GM12865 (cell line): ENCODE measurements at places on chromosomes 16 and 17.
A peak's percentile ranks its signal among the peaks of the same experiment; 100 is the strongest.

GRCh38 chr17:50273654-50274040, 619 bp upstream of the TMEM92 start:
- DNase-seq = no peak

DNA sequence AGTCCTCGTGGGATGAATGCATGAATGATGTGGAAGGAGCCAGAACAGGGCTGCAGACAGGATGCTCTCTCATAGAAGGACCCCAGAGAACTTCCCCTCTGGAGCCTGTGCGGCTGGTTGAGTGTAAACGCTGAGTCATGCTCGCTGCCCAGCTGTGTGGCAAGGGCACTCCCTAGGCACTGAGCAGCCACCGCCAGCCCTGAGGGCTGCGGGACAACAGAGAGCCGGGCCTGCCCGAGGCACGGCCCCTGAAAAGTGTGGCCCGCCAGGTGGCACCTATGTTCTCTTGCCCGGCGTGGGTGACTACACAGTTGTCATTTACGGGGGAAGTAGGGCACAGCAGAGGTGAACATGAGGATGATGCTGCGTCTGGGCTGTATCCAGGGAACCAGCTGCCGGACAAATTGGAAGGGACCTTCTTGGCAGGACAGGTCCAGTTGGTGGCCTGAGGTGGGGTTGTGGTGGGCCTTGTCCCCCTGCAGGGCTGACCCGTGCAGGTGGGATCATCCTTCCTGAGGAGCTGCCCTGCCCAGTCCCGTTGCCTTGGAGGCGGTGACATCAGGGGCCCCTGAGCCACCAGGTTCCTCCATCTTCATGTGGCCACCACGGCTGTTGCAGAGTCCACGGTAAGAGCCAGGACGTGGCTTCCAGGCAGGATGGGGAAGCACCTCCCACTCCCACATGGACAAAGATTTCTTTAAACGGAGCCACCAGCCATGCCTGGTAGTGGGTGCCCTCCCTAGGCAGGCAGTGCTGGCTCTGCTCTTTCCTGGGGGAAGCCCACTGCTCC, 94.8 kb upstream of the CBX4 start:
- DNase-seq = peak; percentile 21

DNA sequence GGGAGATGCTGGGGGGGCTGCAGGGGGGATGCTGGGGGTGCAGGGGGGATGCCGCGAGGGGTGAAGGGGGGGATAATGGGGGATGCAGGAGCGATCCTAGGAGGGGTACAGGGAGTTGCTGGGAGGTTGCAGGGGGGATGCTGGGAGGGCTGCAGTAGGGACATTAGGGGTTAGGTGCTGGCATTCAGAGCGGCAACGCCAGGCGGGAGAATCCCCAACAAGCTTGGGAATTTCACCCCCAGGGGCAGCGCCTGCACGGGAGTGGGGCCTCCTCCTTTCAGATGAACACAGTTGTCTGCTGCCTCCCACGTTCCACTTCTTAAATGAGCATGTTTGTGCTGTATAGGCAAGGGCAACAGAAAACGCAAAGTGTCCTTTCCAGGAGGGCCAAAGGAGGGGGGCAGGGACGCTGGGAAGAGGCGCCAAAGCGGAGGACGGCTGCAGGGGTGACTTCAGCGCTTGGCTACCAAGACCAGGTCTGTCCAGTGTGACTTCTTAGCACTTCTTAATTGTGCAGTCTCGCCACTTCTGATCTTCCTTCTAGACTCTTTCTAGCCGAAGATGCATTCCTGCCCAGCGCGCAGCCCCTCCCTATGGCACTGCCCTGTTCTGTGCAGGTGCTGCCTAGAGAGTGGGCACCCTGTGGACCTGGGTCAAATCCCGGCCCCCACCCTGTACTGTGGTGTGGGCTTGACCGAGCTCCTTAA, 2.0 kb upstream of the SLC6A4 start:
- DNase-seq = no peak

DNA sequence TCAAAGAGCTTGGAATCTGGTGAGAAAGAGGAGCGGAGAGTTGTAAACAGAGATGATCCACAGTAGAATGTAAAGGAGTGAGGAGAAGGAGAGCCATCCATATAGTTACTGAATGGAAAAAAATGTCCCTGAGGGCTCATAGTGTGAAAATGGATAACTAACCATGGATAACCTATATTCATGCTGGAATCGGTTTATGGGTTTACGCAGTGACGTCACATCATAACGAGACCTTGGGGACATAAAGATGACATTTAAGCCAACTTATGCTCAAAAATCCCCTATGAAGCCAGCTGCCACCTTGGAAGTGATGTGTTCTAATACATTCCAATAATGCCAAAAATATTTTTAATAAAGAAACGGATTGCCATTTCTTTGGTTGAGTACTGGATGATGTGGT, 22.5 kb downstream of the IRX6 start:
- DNase-seq = no peak

DNA sequence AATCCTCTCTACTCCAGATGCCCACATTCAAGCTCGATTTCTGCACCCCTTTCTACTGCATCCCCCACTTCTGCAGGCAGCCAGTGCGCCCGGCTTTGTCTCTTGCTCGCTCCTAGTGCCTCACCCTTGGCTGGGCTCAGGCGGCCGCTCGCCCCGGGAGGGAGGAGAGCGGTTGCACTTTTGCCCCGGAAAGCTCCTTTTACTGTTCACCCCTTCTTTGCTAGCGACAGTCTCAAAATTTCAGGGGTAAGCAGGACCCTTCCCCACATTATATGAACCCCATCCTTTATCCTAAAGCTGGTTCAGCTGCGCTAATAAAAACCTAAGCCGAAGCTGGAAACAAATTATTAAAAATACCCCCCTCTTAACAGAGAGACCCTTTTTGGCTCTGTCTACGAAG, 1.0 kb downstream of the HOXB5 start:
- no peak for DNase-seq

GRCh38 chr17:45902892-45903346, 8.6 kb downstream of the MAPT start:
- DNase-seq = no peak

DNA sequence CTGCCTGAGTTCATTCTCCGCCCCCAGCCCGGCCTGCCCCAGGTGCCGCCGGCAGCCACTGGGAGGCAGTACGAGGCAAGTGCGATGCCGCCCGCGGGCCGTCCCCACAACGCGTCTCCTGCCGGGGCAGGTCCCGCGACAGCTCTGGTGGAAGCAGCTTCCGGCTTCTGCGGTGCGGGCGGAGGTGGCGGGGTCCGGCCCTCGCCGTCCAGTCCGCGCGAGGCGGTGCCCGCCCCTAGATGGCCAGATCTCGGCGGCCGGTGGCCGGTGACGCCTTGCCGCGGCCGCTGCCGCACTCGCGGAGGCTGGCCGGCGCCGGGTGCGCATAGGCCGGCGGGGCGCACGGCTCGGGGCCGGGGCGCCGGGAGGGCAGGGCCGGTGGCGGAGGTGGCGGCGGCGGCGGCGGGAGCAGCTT, 1.8 kb downstream of the GJD3 start:
- DNase-seq = peak; percentile 92

DNA sequence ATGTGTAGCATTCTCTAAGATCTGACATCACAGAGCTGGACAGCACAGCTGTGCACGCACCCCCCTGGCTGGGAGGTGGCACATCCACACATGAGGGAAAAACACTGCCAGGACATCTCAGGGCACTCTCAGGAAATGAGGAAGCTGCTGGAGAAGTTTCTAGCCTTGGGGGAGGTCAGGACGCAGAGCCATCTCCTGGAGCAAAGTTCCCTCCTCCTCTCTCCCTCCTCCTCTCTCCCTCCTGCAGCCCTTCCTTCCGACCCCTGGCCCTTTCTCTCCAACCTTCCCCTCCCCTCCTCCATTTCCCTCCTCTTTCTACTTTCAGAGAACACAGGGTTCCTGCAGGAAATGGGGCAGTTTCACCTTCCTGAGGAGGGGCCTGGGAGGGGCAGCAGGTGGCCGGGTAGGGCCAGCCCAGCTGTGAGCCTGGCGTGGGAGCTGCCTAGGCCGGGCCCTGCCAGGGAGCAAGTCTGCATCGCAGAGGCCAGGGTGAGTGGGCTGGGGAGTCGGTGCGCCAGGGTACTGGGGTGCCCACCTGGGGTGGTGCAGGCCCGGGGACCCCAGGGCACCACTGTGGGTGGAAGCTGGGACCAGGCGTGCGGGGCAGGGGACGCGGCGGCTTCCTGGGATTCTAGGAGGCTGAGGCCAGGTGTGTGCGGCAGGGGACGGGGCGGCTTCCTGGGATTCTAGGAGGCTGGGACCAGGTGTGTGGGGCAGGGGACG, at the start of gene DPEP1:
DPEP1 (plus strand) TSS at position 412 of the 723 bp plus-strand sequence. CDS start 16,769 bp downstream, outside the sequence.
- DNase-seq = no peak

DNA sequence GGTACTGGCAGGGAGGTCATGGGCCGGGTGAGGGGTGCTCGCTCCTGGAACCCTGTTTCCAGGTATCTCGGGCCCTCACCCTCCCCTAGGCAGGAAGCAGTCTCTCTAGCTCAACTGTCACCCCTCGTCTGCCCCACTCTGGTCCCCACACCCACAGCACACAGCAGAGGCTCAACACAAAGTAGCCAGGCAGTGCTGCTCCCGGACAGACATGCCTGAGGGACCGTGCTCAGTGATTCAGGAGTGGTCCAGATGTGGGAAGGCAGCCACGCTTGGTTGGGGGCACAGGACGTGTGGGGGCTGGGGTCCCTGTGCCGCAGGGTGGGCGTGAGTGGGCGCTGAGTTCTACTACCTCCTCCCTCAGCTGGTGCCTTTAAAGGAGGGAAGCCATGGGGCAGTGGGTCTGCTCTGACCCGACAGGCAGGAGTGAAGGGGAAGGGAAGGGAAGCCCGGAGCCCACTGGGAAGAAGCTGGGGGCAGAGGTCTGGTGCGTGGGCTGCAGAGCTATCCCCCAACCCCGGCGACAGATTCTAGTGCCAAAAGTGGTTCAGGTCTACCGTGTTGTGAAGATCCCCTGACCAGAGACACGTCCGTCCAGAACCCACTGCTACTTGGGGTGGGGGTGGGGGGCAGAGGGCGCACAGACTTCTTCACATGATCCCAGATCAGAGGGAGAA, 11.8 kb downstream of the SLC16A3 start:
- no peak for DNase-seq

DNA sequence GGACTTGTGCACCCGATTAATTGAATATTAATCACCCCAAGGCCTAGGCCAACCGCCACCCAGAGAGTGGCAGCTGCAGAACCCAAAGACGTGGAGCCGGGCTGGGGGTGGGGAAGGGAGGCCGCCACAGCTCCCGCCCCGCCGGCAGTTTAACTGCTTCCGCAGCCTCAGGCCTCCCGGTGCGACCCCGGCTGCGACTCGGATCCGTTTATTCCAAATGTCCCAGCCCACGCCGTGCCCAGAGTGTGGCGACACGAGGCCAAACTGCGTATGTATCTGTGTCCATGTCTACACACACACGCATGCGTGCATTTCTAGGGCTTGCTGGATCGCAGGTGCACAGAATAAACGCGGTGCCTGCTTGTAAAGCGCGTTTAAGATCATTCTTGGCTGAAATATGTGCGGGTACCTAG, 802 bp upstream of the TOB1 start:
- DNase-seq = peak; percentile 78

- no peak for DNase-seq
Observed at GRCh38 chr16:7997966-7998365, 592.3 kb downstream of the TMEM114 start.

GRCh38 chr17:73482251-73482716, 162.0 kb downstream of the SDK2 start:
- peak; percentile 10 for DNase-seq

DNA sequence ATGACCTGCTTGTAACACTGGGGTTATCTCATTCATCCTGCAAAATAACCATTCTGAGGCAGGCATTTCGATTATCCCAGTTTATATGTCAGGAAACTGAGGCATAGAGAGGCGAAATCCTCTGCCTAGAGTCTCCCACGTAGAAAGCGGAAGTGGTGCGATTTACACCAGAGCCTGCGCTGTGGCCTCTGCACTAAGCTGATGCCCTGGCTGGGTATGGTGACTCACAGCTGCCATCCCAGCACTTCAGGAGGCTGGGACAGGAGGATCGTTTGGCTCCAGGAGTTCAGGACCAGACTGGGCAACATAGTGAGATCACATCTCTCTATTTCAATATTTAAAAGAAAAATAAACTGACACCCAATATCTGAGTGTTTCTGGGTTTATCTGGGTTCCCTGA, 59.3 kb upstream of the BCO1 start:
- no peak for DNase-seq

DNA sequence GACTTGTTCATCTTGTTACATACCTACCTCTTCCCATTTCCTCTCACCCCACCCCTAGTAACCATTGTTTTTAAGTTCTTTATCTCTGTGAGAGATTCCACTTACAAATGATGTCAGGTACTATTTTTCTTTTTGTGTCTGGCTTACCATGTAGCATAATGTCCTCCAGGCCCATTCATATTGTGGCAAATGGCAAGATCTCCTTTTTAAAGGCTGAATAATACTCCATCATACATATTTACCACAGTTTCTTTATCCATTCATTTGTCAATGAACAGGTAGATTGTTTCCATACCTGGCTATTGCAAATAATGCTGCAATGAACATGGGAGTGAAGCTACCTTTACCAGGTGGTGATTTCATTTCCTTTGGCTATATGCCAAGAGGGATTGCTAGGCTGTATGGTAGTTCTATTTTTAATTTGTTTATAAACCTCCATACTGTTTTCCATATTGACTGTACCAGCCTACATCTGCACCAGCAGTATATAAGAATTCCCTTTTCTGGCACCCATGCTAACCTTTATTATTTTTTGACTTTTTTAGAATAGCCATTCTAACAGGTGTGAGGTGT, 53.9 kb downstream of the NSRP1 start:
- DNase-seq = no peak

GRCh38 chr16:58938811-58939210, 204.7 kb upstream of the GOT2 start:
- DNase-seq = no peak

DNA sequence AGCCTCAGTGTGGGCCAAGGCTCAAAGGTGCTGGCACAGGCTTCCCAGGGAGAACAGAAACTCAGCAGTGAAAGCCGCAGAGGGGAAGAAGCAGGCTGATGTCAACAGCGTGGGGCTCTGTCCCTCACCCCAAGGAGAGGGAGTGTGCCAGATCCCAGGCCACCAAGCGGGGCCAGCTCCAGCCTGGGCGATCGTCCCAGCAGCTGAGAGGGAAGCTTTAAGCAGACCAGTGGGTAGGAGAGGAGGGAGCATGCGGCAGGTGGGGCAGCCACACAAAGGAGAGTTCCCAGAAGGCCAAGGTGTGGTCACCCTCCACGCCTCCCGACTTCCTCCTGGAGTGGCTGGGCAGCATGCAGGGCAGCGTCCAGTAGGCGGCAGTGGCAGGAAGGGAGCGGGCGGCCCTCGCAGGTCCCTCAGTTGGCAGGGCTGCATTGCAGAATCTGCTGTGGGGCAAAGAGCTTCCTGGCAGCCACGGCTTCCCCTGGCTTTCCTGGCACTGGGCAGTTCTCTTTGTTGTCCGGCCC, 6.0 kb downstream of the SYNGR2 start:
- DNase-seq = peak; percentile 51

- DNase-seq = no peak
Observed at GRCh38 chr16:974001-974601, 3.3 kb upstream of the LMF1 start.

GRCh38 chr17:2852729-2853282, 56.6 kb downstream of the RAP1GAP2 start:
- no peak for DNase-seq

GRCh38 chr17:17048106-17048505, 5.8 kb downstream of the MPRIP start:
- no peak for DNase-seq
